Occipital lobe (tissue), 3 donors: ENCODE measurements at places on chromosomes 3 and 15.

GRCh38 chr3:129745253-129745652 is 138.8 kb upstream of the PLXND1 start:
- DNase-seq, result peak; percentile 38

- no peak for DNase-seq
Observed at GRCh38 chr3:10628891-10629670, 123.7 kb upstream of the ATP2B2 start.

- DNase-seq, result no peak
Observed at GRCh38 chr3:56197259-56197965, 270.9 kb downstream of the ERC2 start.

- no peak for DNase-seq
Observed at GRCh38 chr3:100438623-100438974, 37.3 kb downstream of the LNP1 start.

GRCh38 chr3:43902415-43902814 is 211.7 kb downstream of the ABHD5 start:
- no peak for DNase-seq

GRCh38 chr15:96524676-96525417 is 194.3 kb downstream of the NR2F2 start:
- no peak for DNase-seq

GRCh38 chr3:8524656-8525399 is 23.2 kb downstream of the LMCD1 start:
- DNase-seq, result no peak

DNA sequence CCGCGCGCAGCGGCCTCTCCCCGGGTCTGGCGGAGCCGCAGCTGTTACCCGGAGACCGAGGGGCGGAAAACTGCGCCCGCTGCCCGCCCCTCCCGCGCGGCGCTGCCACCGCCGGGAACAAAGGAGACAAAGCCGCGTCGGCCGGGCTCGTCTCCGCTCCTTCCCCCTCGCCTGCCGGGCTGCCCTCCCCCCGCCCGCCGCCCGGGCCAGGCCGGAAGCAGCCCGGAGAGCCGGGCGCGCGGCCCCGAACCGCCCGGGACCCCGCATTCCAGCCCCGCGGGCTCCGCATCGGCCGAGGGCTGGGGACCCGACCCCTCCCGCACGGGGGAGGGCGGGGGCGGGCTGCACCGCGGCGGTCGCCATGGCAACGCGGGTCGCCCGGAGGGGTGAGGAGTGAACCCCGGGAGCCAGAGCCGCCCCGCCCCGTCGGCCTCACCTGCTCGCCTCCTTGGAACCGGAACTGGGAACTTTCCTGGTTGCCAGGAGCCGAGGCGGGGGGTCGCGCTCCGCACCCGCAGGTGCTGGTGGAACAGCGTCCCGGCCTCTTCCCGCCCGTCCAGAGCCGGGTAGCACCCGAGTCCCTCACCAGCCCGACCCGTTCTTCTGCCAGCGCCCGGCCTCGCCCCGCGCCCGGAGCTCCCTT is 448 bp downstream of the PLXNB1 start:
- DNase-seq, result peak; percentile 44
